ENCODE measurements at places on chromosomes 2 and 18.

DNA sequence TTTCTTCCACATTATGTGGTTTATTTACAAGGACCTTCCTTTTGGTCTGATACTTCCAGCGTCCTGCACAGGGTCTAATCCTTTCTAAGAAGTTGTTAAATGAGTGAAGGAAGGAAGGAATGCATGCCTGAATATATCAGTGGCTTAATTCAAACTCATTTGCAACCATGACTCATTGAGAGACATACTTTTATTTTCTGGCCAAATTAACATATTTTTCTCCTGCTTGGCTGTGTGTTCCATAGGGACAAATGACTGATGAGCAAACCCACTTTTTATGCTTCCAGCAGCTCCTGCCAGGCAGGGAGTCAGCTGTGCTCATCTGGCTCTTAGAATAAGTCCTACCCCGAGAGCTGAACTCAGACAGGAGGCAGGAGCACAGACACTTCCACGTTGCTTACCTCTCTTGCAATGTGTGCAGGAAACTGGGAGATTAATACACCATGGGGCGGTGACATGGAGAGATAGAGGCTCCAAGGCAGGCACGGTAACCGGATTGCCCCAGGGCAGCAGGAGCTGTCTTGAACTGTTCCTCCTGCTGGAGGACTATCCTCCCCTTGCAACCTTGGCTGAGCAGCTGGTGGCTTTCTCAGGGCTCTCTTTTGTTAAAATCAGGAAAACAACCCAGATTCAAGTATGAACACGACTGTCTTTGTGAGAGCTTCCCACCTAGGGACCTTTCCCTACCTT is 667.5 kb upstream of the HS6ST1 start:
- H3K27me3 ChIP-seq: no peaks in the 10 kb centered on the region
- DNase-seq: no peak
- no peak overlapping the region for H3K4me3 ChIP-seq
- peaks cover 4% of the 10 kb centered on the region for H3K4me1 ChIP-seq

GRCh38 chr18:76405681-76406356 is 89.2 kb downstream of the ZNF516 start:
- no peak overlapping the region for H3K4me3 ChIP-seq
- no peaks in the 10 kb centered on the region for H3K4me1 ChIP-seq
- no peaks in the 10 kb centered on the region for H3K36me3 ChIP-seq
- no peaks in the 10 kb centered on the region for H3K27me3 ChIP-seq
- no peak for DNase-seq

GRCh38 chr2:144683107-144683753 is 163.3 kb upstream of the ZEB2 start:
- no peak overlapping the region for H3K27ac ChIP-seq
- no peak overlapping the region for H3K4me3 ChIP-seq
- no peaks in the 10 kb centered on the region for H3K4me1 ChIP-seq
- H3K27me3 ChIP-seq: no peaks in the 10 kb centered on the region
- no peaks in the 10 kb centered on the region for H3K36me3 ChIP-seq
- no peak for DNase-seq

GRCh38 chr2:128513961-128514283 is 195.3 kb upstream of the HS6ST1 start:
- DNase-seq: no peak
- no peaks in the 10 kb centered on the region for H3K27me3 ChIP-seq
- H3K4me1 ChIP-seq: no peaks in the 10 kb centered on the region
- no peaks in the 10 kb centered on the region for H3K36me3 ChIP-seq
- H3K4me3 ChIP-seq: no peak overlapping the region

Measured in breast epithelium (tissue), 4 donors.